ENCODE measurements at places on chromosomes 12 and 14.

DNA sequence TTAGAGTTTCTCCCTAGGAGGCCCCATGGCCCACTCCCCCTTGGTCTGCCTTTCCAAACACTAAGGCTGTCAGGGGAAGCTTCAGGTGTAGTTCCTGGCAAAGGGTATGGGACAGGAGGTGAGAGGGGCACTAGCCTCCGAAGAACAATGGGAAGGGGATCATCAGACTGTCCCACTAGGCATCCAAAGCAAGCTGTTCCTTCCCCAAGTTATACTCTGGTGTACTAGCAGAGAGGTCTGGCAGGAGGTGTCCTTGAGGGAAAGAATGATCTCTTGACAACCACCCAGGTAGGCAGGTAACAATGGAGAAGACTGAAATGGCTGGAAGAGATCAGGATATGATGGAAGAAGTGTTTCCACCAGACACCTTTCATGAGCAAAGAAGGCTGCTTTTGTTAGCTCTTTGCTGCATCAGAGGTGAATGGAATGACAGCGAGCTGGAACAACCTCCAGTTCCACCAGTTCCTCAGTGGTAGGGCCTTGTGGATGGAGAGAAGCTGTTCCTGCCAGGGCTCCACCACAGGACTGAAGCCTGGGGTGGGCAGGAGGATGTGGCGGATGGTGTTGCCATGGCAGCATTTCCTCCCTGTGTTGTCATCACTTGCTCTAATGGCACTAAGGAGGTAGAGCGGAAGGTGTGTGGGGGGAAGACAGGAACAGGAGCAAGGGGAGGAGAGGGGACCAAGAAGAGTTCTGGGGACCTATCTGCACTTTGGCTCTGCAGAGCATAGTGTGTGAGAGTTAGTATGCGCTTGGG lies 2.3 kb upstream of the AGAP2 start:
- peak; percentile 83 for DNase-seq

GRCh38 chr12:3160081-3160480 lies 82.9 kb downstream of the TSPAN9 start:
- no peak for DNase-seq

DNA sequence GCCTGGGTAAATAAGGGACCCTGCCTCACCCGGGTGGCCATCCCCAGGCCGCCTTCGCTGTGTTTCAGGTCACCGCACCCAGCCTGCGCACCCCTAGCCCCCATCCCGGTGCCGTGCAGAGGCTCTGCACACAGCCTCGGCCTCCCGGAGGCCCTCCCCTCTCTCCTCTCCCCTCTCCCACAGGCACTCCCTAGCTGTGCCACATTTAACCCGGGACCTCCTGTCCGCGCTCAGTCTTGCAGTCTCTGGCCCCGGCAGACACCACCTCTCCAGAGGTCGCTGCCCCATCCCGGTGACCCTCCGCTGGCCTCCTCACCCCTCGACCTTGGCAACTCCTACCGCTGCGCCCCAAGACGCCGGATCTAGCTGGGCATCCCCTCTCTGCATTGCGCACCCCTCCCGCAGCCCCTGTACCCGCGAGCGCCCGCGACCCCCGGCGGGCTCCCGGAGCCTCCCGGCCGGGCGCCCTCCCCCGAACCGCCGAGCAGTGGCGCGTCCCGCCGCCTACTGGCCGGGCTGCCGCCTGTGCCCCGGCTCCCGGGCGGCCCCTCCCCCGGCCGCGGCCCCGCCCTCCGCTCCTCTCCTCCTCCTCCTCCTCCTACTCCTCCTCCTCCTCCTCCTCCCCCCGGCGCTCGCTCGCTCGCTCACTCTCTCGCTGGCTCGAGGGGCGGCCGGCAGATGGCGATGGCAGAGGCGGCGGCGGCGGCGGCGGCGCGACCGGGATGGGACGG lies 120.7 kb downstream of the AACS start:
- peak; percentile 81 for DNase-seq

DNA sequence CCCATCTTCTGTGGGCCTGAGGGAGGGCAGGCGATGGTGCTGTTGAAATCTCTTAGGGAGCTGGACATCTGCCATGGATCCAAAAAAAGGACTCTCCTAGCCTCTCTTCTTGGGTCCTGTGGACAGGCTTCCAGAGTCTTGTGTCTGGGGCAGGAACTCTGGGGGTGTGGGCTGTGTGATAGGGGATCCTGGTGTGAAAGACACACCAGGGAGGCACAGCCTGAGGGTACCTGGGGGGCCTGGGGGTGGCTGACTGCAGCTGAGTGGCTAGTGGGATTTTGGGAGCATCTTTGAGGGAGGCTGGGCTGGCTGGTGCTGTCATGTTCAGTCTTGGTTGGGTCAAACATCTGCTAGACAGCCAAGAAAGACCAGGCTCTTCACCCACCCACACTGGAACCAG lies 1.8 kb upstream of the KRT83 start:
- DNase-seq: no peak

DNA sequence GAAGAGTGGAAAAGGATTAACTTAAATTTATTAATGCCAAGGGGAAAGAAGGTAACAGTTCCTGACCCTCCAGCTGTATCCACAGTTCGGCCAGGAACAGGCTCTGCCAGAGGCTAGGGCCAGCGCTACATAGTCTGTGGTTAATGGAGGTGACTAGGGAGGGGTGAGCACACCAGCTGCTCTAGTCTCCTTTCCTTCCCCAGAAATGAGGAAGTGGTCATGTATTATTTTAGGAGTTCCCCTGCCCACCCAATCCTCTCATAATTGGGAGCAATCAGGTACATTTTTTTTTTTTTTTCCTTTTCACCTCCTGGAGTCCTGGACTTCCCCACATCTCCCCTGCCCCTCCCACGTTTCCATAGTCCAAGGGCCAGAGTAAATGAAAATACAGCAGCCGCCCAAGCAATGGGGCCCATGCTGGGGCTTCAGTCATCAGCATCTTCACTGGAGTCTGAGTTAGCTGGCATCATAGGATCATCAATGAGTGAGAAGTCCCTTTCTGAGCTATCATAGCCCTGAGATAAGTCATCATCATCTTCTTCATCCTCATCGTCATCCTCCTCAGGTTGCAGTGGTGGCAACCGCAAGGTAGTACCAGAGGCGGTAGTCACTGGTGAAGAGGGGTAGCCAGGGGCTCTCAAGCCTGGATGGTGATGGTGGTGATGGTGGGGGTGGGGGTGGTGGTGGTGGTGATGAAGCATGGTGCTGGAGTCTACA lies 1.5 kb upstream of the SUPT16H start:
- peak; percentile 33 for DNase-seq

- no peak for DNase-seq
Observed at GRCh38 chr12:116293687-116294453, 16.4 kb upstream of the MED13L start.

DNA sequence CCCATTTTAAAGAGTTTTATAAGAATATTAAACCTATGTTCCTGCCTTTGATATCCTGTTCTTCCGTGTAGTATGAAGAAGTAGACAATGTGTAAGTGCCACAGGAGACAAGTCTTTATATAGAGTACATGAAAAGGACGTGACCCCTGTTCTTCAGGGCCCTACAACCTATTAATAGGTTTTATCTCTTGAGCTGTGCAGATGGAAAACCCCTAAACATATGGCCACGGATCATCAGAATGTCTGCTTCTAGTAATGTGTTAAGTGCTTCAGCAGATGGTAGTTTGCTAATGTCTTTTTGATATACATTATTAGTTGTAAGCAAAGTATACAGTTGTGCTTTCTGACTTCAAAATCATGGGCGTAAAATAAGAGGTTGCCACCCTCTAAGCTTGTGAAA lies 228.5 kb downstream of the PTPRO start:
- DNase-seq: no peak

GRCh38 chr12:53061404-53062010 lies 11.6 kb downstream of the TNS2 start:
- no peak for DNase-seq

- no peak for DNase-seq
Observed at GRCh38 chr12:29769162-29769858, 14.4 kb downstream of the TMTC1 start.

DNA sequence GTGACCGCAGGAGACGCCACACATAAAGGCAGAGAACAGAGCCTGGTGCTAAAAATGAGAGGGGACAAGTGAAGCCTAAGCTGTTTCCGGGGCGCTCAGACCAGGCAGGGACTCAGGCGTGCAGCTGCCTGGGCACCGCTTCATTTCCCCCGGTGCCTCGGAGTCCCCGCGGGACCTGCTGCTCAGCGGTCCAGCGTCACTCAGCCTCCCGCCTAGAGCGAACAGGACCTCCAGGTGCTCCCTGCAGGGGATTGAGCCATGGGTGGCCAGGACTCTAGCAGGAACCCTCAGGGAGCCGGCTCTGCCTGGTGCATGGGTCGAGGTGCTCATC lies 31.0 kb downstream of the CCDC85C start:
- no peak for DNase-seq

- DNase-seq: no peak
Observed at GRCh38 chr14:101118746-101119591, 215.4 kb upstream of the RTL1 start.

DNA sequence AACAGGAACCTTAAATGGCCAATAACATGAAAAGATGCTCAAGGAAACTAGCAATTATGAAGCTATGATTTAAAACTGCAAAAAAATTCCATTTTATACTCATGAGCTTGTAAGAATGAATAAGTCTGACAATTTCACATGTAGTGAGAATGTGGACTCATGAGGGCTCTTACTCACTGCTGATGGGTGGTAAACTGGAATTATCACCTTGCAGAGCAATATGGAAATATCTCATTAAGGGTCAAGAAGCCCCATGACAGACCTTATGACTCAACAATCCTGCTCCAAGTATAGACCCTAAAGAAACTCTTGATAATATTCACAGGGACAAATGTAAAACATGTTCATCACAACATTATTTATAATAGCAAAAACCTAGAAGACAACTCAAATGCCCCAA lies 23.5 kb upstream of the SMAGP start:
- DNase-seq: no peak

- DNase-seq: no peak
Observed at GRCh38 chr12:68420225-68421010, 88.3 kb upstream of the MDM1 start.

- DNase-seq: no peak
Observed at GRCh38 chr12:123696207-123696606, 15.9 kb upstream of the ATP6V0A2 start.

DNA sequence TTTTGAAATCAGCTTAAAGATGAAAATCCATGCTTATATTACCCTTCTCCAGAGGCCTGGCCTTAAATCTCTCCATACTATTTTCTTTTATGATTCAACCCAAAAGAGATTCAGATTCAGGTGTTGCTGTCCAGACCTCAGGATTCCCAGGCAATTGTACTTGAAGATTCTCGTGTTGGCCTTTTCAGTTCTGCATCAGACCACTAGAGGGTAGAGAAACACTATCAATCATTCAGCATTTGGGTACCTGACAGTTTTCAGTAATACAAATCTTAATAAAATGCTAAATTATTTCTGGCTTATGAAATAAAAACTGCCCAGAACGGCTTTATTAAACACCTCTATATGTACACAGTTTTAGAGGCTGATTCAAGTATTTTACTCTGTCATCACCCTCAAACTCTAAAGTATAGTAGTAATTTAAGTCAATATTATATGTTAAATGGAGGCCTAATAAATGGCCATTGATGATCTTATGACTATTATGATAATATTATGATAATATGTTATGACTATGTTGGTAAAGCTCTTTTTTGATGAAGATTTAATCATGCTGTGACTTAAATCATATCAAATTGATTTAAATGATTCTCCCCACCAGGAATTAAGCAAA lies 301.1 kb downstream of the DUSP6 start:
- peak; percentile 30 for DNase-seq

DNA sequence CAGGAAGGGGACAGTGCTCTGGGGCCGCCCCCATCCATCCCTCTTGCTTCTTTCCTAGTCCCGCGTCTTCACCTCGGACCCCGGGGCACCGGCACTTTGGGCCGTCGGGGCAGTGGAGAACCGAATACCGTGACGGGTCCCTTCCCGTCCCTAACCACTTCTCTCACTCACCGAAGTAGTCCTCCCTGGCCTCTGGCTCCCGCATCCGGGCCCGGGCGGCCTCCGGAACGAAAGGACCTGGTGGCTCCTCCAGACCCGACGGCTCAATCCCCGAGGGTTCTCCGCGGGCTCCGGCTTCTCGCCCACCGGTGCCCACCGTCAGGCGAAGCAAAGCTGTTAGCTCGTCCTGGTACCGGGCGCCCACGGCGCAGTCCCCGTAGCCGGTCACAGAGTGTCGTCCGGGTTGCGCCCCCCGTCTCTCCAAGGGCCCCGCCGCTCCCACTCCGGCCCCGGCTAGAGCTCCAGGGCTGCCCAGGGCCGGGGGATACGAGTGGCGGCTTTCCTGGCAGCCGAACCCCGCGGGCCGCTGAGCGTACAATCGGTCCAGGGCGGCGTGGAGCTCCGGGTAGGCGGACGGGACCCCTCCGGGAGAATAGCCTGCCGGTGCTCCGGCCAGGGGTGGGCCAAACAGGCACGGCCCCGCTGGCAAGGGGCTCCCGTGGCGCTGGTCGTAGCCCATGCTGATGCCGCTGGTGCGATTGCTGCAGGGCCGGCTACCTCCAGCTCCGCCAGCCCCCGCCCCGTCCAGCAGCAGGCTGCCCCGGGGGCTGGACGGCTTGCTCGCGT lies 1.1 kb downstream of the AJUBA start:
- DNase-seq: peak; percentile 52

GRCh38 chr14:103296007-103296406 lies 38.0 kb upstream of the EIF5 start:
- DNase-seq: no peak

GRCh38 chr12:94534774-94535509 lies 75.3 kb upstream of the CEP83 start:
- DNase-seq: no peak

GRCh38 chr12:95601091-95601961 lies 50.0 kb upstream of the USP44 start:
- no peak for DNase-seq

DNA sequence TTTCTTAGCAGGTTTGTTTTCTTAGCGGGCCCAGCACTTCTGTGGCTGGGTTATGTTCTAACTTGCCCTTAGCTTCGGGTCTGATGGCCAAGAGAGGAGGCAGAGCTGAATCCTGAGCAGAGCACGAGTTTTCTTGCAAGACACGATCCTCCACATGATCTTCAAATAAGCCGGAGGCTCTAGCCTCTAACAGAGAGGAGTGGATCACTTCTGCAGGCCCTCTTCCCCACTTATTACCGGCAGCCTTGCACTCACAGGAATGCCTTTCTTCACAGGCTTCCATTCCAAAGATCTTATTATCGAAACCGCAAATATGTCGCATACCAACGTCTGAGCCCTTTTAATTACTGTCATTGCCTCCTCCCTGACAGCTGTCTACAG lies 79.5 kb downstream of the SINHCAF start:
- DNase-seq: no peak

GRCh38 chr12:124434354-124434753 lies 133.1 kb downstream of the NCOR2 start:
- no peak for DNase-seq

All from GM20000 (cell line).